ENCODE measurements at places on chromosomes 6 and 20. TPM values are rescaled to one million over a fixed set of nuclear protein-coding genes. Genes with fewer than 3 reads are reported as not detected.

METTL24 gene
- total RNA-seq, result 0.47 TPM

GRCh38 chr6:65566117-65566516 lies 140.9 kb downstream of the EYS start:
- H3K4me1 ChIP-seq, result no peaks in the 10 kb centered on the region
- no peaks in the 10 kb centered on the region for H3K36me3 ChIP-seq
- H3K4me3 ChIP-seq, result no peak overlapping the region

DEFB119 gene
- total RNA-seq, result not detected

- H3K4me1 ChIP-seq, result no peaks in the 10 kb centered on the region
- no peak overlapping the region for H3K27ac ChIP-seq
- H3K27me3 ChIP-seq, result no peaks in the 10 kb centered on the region
- H3K36me3 ChIP-seq, result no peaks in the 10 kb centered on the region
These were observed 28.5 kb upstream of the EMILIN3 start for GRCh38 chr20:41394931-41395666.

NNAT gene
- total RNA-seq, result not detected

- peaks cover 6% of the 10 kb centered on the region for H3K4me1 ChIP-seq
- H3K4me3 ChIP-seq, result no peak overlapping the region
- H3K27me3 ChIP-seq, result no peaks in the 10 kb centered on the region
These were observed 29.0 kb downstream of the MYLIP start for GRCh38 chr6:16157909-16158308.

- H3K27ac ChIP-seq, result peak overlapping the region; percentile 54
- peak; percentile 71 for DNase-seq
- no peaks in the 10 kb centered on the region for H3K27me3 ChIP-seq
These were observed 61.7 kb upstream of the EMILIN3 start for GRCh38 chr20:41428285-41428684.

- H3K4me3 ChIP-seq, result no peak overlapping the region
- H3K27me3 ChIP-seq, result no peaks in the 10 kb centered on the region
- no peaks in the 10 kb centered on the region for H3K36me3 ChIP-seq
- H3K27ac ChIP-seq, result no peak overlapping the region
These were observed 268.5 kb upstream of the QKI start for GRCh38 chr6:163146036-163146435.

DNA sequence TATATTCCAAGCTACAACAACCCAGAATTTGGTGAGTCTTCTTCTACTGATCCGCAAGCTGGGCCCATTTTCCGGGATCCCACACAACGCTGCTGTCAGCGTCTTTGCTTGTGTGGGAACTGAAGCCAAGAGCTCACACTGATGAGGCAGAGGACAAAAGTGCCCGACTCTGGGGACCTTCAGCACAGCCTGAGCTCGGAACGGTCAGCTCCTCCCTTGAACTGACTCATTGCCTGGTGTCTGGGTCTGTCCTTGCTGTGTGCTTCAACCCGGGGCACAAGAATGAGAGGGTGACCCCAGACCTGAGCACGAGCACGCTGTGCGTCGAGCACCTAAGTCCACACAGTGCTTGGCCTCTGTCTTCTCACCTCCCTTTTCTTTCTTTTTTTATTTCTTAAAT lies 33.5 kb downstream of the DACT2 start:
- no peaks in the 10 kb centered on the region for H3K36me3 ChIP-seq
- no peaks in the 10 kb centered on the region for H3K4me1 ChIP-seq
- H3K27me3 ChIP-seq, result no peaks in the 10 kb centered on the region
- H3K4me3 ChIP-seq, result no peak overlapping the region
- no peak for DNase-seq
- H3K27ac ChIP-seq, result no peak overlapping the region

GRCh38 chr6:26568601-26569432 lies 27.9 kb upstream of the ABT1 start:
- H3K4me3 ChIP-seq, result peak overlapping the region; percentile 90
- peak overlapping the region; percentile 74 for H3K27ac ChIP-seq
- H3K4me1 ChIP-seq, result no peaks in the 10 kb centered on the region
- H3K36me3 ChIP-seq, result no peaks in the 10 kb centered on the region
- no peaks in the 10 kb centered on the region for H3K27me3 ChIP-seq
